ENCODE measurements at places on chromosomes 11 and 22. TPM values are rescaled to one million over a fixed set of nuclear protein-coding genes. Genes with fewer than 3 reads are reported as not detected.

- peaks cover 21% of the 10 kb centered on the region for H3K27me3 ChIP-seq
- DNase-seq: peak; percentile 7
- no peak overlapping the region for H3K4me3 ChIP-seq
- H3K27ac ChIP-seq: no peak overlapping the region
Measured at GRCh38 chr11:3130269-3131071, 34.6 kb downstream of the OSBPL5 start.

DNA sequence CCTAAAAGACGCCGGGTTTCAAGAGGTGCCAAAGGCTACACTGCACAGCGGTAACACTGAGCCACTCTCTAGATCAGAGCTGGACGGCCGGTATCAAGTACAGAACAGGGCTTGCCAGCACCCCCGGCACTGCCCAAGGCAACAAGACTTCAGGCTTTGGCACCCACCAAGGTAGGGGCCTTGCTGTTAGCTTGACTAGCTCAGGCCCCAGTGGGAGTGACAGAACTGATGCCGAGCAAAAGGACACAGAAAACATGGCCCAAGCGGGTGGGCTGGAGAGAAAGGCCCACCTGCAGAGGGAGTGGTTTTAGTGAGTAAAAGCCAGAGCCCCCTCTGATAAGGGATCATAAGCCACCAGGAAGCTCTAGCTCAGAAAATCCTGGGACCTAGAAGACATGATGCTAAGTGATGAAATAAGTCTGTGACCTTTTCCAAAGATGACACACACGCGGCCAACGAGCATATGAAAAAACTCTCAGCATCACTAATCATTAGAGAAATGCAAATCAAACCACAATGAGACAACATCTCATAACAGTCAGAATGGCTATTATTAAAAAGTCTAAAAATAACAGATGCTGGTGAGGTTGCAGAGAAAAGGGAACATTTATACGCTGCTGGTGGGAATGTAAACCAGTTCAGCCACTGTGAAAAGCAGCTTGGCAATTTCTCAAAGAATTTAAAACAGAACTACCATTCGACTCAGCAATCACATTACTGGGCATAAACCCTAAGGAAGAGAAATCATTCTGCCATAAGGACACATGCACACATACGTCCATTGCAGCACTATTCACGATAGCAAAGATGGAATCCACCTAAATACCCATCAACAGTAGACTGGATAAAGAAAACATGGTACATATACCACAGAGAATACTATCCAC is 12.9 kb downstream of the EHD1 start:
- DNase-seq: no peak
- H3K27me3 ChIP-seq: no peaks in the 10 kb centered on the region
- H3K36me3 ChIP-seq: peaks cover 26% of the 10 kb centered on the region
- peaks cover 46% of the 10 kb centered on the region for H3K4me1 ChIP-seq
- no peak overlapping the region for H3K27ac ChIP-seq
- H3K4me3 ChIP-seq: no peak overlapping the region

GRCh38 chr11:60783141-60783484 is 2.0 kb upstream of the MS4A10 start:
- H3K4me3 ChIP-seq: no peak overlapping the region
- peaks cover 19% of the 10 kb centered on the region for H3K27me3 ChIP-seq
- H3K27ac ChIP-seq: no peak overlapping the region

- no peaks in the 10 kb centered on the region for H3K36me3 ChIP-seq
- no peak for DNase-seq
- H3K4me1 ChIP-seq: no peaks in the 10 kb centered on the region
- no peak overlapping the region for H3K27ac ChIP-seq
- H3K27me3 ChIP-seq: no peaks in the 10 kb centered on the region
Measured at GRCh38 chr11:134607963-134608750, 196.1 kb upstream of the B3GAT1 start.

DNA sequence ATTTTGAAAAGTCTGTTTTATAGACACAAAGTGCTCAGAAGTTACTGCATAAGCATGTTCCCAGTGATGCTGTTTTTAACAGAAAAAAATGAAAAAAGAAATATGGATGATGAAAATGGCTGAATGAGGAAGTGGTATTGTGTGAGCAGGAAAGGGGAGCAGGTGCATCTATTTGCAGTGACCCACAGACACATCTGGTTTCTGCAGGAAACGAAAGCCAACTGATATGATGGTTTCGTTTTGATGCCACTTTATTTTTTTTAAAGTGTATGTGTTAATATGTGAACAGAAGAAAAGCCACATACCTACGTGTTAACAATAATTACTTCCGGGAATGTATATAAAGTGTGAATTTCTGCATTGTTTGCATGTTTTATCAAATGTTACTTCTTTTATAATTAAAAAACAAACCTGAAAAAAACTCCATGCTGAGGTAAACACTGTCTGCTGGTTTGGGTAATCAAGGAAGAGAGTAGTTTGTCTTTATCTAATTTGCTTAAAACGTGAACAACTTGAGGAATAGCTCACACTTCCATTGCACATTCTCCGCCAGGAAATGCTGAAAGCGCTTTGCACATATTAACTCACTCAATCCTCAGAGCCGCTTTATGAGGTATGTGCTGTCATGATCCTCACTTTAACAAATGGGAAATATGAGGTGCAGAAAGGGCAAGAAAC is 1335.9 kb downstream of the TBC1D22A start:
- H3K27me3 ChIP-seq: no peaks in the 10 kb centered on the region
- H3K27ac ChIP-seq: no peak overlapping the region
- no peaks in the 10 kb centered on the region for H3K36me3 ChIP-seq
- no peaks in the 10 kb centered on the region for H3K4me1 ChIP-seq
- no peak overlapping the region for H3K4me3 ChIP-seq

The CLDN5 gene
- not detected for total RNA-seq
